Caco-2 (cell line): ENCODE measurements at places on chromosomes 7 and 10.

- no peak for DNase-seq
Measured at GRCh38 chr10:103013416-103013815, 95.3 kb downstream of the CNNM2 start.

DNA sequence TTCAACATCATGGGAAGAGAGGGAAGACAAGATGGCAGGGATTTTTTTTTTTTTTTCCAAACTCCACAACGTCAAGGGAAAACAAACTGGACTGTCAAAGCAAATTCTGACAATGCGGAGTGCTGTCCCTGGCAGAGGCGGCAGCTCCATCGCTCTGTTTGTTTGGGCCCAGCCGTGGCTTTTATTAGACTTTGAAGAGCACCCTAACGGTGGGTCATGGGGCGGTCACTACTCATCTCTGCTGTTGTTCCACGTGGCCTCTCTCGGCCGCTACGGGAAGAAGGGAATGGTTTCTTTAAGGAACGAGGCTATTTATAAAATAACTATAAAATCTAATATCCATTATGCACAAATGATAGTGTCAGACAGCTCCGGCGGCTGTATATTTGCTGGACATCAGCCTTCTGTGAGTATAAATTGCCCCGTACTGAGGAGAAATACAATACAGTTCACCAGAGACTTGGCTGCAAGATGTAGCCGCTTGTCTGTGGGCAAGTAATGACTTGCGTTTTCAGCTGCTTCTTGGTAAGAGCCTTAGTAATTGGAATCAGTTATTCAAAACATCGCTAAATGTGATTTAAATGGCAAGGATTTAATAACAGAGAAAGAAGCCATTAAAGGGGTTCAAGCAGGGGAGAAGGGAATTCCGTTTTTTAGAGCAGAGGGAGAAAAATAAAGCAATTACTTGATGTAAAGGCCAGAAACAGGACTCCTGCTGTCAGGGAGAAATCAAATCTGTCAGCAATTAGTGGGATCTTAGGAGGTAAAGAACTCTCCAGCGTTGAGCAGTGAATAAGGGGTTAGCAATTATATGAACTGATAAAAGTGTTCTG lies 61.7 kb upstream of the RAB11FIP2 start:
- DNase-seq = no peak

GRCh38 chr10:31947144-31947926 lies 18.7 kb upstream of the ARHGAP12 start:
- peak; percentile 74 for DNase-seq

DNA sequence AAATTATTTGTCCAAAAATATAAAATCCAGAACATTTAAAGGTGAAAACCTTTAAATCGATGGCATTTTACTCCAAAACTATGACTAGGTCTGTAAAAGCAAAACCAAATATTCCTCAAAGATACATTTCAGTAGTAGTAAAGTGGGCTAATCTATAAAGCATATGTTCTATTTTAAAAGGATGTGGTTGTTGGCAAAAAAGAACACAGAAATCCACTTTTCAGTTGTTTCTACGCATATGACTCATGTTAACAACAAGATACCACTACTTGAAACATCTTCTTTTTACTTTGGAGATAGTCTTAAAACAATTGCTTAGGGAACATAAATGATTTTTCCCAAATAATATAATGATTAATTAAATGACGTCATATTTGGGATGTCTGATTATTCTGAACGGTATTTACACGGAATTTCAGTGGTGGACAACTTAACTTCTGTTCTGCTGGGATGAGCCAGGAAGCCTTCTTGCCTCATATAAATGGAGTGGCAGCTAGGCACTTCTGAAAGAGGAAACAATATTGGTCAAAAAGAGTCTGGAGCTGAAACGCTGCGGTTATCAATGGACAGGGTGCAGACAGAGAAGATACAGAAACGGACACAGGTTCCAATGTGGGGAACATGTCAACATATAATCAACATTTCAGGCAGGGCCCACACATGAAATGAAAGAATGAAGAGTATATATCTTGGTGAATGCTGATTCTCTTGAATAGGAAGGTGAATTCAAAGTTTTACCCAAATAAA lies 78.5 kb downstream of the ETV1 start:
- no peak for DNase-seq

GRCh38 chr10:5285186-5285585 lies 79.6 kb upstream of the UCN3 start:
- DNase-seq = no peak

DNA sequence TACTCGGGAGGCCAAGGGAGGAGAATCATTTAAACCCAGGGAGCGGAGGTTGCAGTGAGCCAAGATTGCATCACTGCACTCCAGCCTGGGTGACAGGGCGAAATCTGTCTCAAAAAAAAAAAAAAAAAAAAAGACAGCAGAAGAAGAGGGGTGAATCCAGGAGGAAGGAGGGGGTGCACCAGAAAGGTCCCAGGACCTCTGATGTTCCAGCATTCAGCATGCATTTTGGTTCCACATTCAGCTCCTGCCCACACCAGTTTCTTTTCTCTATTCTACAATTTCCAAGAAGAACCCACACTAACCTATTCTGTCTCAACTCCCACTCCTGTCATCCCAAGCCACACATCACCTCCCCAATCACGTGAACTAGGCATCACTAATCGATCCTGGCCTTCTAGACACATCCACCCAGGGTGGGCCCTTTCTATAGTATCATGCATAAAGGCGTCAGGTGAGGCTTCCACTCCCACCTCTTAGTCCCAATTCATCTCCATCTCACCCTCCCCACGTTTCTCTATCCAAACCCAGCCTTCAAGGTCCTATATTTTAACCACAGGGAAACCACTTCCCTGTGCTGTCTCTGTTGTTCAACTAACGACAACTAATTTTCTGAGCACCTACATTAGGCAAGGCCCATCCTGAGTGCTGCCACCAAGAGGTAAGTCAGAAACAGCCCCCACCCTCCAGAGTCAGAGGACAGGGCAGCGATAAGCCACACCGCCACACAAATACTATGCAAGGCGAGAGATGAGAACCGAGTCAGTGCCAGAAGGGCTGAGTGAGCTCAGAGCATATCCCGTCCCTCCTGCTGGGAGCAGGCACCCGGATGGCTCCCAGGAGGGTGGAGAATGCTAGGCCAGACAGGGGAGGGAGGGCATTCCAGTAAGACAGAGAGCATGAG lies 2.2 kb downstream of the ANXA11 start:
- peak; percentile 68 for DNase-seq

- no peak for DNase-seq
Measured at GRCh38 chr7:138684340-138684739, 16.8 kb downstream of the SVOPL start.

DNA sequence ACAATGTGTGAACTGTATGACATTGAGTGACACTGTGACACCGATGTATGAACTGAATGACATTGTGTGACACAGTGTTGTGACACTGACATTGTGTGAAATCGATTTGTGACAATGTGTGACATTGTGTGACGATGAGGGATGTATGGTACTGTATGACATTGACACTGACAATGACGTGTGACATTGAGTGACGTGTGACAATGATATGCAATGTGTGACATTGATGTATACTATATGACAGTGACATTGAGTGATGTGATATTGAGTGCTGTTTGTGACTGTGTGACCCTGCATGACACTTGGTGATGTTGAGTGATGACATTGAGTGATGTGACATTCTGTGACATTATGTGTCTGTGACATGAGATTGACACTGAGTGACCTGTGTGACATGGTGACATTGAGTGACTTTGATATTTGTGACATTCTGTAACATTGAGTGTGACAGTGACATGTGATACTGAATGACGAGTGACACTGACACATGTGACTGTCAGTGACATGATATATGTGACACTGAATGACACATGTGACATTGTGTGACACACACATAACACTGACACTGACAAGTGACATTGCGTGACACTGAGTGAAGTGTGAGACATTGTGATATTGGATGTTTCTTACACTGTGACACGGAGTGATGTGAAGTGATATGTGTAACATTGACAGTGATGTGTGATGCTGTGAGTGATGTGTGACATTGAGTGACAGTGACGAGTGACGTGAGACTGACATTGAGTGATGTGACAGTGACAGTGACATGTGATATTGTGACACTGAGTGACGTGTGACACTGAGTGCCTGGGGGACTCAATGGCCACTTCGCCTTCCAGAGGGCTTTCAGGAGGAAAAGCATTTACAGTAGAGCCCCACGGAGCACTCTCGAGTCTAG lies 167.5 kb downstream of the PRKAG2 start:
- DNase-seq = no peak

DNA sequence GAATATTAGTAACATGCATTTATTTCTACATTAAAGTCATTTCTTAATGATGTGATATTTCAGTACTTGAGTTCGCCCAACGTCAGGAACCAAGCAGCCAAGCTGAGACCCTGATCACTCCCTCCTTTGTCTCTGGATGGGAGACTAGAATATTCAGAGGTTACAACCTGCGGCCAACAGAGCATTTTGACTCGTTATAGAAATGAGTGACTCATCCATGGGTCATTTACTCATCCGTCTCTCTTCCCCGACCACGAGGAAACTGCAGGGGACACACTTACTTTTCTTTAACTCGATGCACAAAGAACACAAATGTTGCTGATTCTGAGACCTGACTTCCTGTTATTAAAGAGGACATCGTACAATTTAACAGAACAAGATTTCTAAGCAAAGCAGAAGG lies 343.3 kb downstream of the FRMD4A start:
- DNase-seq = no peak

- DNase-seq = no peak
Measured at GRCh38 chr7:133015888-133016287, 66.0 kb downstream of the CHCHD3 start.

DNA sequence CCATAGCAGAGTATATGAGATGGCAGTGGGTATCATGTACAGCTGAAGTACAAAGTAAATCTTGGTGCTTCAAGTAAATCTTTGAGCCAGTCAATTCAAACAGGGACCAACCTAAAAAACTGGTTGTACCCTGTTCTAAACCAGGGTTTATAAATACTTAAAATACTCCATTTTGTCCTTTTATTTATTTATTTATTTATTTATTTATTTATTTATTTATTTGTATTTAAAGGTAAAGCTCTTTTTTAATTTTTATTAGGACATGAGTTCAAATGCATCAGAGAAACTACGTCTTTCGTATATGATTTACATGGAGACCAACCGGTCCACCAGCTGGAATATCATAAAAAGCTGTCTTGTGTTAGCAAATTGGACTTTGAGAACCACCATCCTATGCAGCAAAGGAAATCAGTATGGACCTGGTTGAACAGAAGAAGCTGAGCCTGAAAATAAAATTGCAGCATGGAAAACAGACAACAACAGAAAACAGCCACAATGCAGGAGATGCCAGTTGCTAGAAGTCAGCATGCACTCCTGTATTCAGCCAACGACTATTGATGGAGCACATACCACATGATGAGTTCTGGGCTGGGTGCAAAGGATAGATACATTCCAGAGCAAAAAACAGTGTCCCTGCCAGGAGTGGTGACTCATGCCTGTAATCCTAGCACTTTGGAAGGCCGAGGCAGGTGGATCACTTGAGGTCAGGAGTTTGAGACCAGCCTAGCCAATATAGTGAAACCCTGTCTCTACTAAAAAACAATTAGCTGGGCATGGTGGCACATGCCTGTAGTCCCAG lies 60.0 kb downstream of the PLXNA4 start:
- no peak for DNase-seq

DNA sequence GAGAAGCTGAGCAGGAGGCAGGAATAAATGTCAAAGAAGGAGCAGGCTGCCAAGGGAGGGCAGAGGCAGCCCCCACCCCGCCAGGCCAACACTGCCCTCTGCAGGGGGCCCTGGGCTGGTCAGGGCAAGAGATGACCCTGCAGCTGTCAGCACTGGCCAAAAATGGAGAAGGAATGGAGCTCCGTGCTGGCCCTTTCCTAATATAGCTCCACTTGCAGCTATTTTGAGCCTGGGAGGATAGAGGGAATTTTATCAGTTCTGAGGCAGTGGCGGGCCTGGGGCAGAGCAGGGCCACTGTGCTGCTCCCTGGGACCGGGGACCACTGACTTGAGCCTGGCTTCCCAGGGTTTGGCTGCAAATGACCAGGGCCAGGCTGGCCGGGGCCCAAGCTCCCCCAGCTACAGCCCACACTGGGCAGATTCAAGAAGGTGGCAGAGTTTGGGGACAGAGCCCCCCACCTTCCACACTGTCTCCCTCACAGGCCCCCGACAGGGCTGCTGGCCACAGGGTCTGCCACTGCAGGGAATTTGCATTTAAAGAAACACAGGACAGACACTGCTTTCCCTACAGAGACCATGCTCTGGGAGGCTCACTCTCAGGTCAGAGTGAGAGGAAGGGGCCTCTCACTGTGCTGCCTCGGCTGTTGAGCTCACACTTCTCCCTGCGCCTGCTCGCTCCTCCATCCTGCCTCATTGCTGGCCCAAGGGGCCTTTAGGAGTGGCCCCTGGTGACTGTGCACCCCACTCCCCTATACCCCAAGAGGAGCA lies 16.2 kb downstream of the LDB3 start:
- DNase-seq = peak; percentile 74

GRCh38 chr10:95309958-95310357 lies 19.2 kb upstream of the PDLIM1 start:
- DNase-seq = no peak

GRCh38 chr10:91167406-91167805 lies 53.1 kb upstream of the PCGF5 start:
- DNase-seq = no peak

DNA sequence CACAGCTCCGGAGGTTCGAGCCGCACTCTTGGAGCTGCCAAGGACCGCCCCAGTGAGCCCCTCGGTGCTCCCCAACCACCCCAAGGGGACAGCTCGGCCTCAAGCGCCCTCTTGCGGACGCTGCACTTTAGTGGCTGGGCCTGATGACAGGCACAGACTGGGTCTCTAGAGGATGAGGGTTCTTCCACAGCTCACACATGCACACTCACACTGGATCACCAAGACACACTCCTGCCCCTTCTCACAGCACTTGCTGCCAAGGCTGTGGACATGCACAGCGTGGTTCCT lies 2.1 kb downstream of the RET start:
- DNase-seq = peak; percentile 55

- no peak for DNase-seq
Measured at GRCh38 chr7:99514050-99514449, 9.6 kb downstream of the ZKSCAN5 start.

DNA sequence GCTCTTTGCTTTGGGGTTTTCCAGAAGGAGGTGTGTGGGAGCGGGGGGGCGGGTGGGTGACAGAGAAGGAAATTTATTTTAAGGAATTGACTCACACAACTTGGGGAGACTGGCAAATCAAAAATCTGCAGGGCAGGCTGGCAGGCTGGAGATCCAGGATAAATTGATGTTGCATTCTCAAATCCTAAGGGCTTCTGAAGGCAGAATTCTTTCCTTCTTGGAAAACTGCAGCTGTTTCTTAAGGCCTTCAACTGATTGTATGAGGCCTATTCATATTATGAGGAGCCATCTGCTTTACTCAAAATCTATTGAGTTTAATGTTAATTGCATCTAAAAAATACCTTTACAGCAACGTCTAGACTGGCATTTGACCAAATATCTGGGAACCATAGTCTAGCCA lies 1528.8 kb upstream of the LRRTM3 start:
- DNase-seq = no peak

- no peak for DNase-seq
Measured at GRCh38 chr7:115078386-115078785, 156.5 kb downstream of the MDFIC start.
